Mesothelial cell of epicardium (in vitro differentiated cells): ENCODE measurements at places on chromosomes 1 and 21.

- no peaks in the 10 kb centered on the region for H3K4me1 ChIP-seq
- H3K36me3 ChIP-seq = no peaks in the 10 kb centered on the region
- H3K27ac ChIP-seq = no peak overlapping the region
- no peak overlapping the region for H3K4me3 ChIP-seq
- DNase-seq = no peak
Observed at GRCh38 chr1:33576821-33577599, 104.6 kb downstream of the ZSCAN20 start.

- H3K4me1 ChIP-seq = peaks cover 30% of the 10 kb centered on the region
- H3K4me3 ChIP-seq = no peak overlapping the region
- H3K27ac ChIP-seq = no peak overlapping the region
- H3K36me3 ChIP-seq = no peaks in the 10 kb centered on the region
- no peaks in the 10 kb centered on the region for H3K27me3 ChIP-seq
- DNase-seq = no peak
Observed at GRCh38 chr1:27136236-27136551, 18.7 kb downstream of the SLC9A1 start.

DNA sequence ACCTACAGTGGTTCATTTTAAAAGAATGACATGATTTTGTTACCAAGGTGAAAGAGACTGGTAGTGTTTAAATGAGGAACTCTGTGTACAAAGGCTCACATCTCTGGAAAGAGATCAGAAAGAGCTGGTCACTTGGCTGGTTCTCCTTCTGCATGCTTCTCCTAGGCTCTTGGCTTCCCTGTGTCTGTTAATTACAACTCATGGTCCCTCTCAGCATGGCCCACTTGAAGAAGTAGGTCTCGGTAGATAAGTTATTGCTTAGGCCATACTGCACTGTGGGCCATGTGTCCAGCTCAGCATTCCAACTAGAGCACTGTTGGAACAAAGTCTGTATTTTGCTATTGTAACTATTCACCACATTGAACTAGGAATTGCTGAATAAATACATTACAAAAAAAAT, 91.1 kb downstream of the KIAA0319L start:
- peaks cover 66% of the 10 kb centered on the region for H3K36me3 ChIP-seq
- no peaks in the 10 kb centered on the region for H3K4me1 ChIP-seq
- H3K27ac ChIP-seq = no peak overlapping the region
- H3K27me3 ChIP-seq = no peaks in the 10 kb centered on the region

DNA sequence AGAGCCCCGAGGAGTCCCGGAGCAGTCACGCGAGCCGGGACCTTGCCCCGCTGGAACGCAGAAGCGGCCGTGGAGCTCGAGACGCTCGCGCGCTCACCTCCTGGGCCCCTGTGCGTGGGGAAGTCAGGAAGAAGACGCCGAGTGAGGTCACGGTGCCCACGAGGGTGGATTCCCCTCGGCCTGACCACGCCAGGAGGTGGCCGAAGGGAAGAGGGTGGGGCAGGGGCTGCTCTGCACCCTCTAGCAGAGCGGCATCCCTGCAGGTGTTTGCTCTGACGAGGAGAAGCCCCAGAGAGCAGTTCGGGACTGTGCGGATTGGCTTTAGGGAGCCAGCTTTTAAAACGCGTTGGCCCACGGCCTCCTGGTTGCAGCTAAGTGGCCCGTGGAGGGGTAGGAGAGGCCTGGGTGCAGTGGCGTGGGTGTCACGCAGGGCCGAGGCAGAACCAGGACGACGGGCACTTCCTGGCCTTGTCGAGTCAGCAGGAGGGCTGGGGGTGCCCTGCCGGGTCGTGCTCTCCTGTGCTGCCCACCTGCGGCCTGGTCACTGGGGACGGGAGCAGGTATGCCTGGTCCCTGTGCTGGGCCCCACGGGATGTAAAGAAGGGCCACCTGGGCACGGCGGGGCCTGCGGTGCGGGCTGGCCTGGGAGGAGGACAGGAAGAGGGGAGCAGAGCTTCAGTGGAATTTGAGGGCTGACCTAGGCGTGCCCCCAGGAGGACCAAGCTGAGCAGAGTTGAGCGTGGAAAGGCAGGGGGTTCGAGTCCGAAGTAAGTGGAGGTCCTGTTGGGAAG, 1.0 kb downstream of the PDXK start:
- peaks cover 18% of the 10 kb centered on the region for H3K4me1 ChIP-seq
- no peak for DNase-seq
- peaks cover 4% of the 10 kb centered on the region for H3K27me3 ChIP-seq
- H3K4me3 ChIP-seq = peak overlapping the region; percentile 78
